HS-5 (cell line): ENCODE measurements at places on chromosomes 16 and 17.

DNA sequence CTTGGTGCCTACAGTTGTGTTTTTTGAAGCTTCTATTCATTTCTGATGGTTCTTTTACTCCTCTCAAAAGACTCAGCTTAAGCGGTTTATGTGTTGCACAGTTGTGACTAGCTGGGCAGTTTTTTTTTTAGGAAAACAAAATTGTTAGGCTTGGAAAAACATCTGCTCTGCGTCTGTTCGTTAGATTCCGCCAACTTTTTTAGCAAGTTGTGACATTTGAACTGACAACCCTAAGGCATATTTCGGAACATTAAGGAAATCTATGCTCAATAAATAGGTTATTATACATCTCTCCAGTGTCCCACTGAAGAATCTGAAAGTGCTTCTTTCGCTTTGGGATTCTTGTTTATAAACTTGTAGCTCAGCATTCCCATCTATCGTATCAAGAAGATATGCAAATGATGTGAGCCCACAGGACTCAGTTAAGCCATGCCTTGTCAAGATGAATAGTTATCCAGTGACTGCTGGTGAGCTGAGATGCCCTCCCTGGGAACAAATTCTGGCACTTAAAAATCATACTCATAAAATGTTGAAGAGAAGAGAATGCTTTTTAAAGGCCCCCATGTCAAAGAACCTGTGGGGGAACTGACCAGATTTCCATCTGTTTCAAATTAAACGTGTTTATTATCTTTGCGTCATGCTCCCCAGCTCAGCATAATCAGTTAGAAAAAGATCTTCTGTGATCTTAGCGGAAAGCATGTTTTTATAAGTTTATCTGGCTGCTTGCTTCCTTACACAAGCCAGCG is 109.0 kb upstream of the FAM20A start:
- DNase-seq, result no peak

DNA sequence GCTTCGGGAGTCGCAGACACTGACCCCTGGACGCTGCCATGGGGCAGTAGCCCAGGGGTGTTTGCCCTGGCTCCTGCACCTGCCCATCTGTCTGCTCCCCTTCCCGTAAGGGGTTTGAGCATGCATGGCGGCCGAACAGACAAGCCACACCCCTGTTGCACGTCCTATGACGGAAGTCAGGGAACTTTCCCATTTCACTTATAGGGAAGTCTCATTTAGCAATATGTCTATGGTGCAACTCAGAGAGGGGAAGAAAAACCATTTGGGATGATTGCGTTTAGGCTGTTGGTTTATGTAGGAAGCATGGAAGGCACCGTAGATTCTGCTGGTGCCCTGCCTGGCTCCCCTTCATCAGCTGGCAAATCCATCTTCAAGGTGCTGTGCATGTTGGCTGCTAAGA is 112.5 kb downstream of the HAPSTR1 start:
- DNase-seq, result no peak

DNA sequence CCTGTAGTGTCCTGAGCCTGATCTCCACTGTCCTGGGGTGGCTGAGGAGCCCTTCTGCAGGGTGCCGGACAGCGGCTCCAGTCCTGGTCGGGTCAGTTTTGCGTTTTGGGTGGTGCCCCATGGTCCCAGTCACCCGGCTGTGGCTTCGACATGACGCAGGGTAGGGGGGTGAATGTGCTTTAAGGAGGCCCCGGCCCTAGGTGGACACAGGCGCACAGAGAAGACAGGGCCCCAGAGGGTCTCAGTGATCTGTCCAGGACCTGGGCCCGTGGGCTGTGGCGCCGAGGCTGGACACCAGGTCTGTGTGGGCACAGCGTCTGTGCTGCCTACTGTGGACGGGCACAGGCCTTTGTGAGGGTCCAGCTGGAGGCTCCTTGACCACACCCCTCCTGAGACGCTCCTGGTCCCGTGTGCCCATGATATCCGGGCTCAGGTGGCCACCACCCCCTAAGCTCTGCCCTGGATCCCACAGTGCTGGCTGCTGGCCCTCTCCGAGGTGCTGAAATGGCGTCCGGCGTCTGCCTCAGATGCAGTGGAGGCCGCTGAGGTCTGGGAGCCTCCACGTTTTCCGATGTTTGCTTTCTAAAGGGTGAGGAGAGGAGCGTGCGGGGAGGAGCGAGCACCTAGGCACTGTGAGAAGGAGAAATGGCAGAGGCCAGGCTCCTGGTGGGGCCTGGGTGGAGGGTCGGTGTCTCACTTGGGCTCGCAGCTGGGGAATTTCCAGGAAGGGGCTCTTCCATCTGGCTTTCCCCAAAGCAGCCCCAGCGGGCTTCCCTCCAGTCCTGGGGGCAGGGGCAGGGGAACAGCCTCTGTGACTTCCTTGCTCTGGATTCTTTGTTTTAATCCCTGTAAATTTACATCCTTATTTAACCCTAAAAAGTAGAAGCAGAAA is 56.1 kb upstream of the ACSF3 start:
- no peak for DNase-seq

GRCh38 chr17:76558198-76559095 is 18.6 kb downstream of the PRCD start:
- DNase-seq, result no peak

DNA sequence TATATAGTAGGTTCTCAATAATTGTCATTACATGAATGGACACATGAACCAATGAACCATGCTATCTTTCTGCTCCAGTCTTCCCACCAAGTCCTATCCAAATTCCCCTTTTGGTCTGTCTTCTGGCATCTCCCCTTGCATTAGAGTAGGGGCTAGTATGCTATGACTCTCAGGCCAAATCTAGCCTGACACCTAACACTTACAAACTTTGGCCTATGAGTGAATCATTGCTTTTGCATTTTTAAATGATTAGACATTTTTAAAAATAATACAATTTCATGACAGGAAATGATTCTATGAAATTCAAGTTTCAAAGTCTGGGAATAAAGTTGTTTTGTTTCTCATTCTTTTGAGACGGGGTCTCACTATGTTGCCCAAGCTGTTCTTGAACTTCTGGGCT is 102.5 kb upstream of the MAF start:
- no peak for DNase-seq

DNA sequence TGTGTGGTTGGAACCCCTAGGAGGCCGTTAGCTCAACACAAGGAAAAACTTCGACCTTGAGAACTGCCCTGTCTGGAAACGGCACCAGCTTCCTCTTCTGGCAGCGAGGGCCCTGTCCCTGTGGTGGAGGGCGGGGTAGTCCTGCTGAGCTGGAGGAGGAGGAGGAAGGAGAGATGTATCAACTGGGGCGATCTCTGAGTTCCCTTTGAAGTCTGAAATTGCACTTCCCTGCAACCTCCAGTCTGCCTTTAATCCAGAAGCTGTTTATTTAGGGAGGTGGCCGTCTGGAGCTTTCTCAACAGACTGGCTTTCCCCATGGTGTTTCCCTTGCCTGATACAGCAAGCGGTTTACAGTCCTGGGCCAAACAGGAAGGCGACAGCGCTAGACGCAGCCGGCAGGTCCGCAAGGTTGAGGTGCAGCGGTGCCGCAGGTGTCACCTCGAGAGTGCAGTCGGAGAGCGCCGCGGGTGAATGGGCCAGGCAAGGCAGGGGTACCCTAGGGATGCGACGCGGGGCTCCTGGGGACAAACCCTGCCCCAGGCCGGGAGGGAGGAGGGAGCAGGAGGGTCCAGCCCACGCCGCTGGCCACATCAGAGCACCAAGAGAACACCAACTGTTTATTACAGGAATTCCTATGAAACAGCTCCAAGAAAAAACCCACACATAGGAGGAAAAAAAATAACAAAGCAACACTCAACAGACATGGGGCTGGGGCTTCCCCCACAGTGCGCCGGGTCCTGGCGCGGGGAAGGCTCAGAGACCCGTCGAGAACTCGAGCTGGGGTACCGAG is 11.4 kb upstream of the MRPS23 start:
- no peak for DNase-seq

DNA sequence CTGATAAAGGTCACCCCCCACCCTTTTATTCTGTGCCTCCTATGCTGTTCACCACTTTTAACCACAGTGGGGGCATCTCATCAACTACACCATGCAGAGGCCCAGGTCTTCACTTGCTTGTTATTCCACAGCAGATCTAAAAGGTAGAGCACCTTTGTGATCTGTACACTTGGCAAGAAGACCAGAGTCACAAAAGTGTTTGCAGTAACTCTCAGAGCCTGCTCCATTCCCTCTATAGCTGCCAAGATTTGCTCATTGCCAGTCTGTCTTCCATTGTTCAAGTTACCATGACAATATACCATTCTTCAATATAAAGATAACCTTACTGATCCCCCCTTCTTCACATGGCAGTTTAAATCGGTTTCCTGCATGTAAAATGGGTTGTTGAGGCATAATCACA is 180.0 kb downstream of the TOX3 start:
- no peak for DNase-seq

GRCh38 chr17:58436805-58437239 is 19.5 kb upstream of the RNF43 start:
- no peak for DNase-seq

DNA sequence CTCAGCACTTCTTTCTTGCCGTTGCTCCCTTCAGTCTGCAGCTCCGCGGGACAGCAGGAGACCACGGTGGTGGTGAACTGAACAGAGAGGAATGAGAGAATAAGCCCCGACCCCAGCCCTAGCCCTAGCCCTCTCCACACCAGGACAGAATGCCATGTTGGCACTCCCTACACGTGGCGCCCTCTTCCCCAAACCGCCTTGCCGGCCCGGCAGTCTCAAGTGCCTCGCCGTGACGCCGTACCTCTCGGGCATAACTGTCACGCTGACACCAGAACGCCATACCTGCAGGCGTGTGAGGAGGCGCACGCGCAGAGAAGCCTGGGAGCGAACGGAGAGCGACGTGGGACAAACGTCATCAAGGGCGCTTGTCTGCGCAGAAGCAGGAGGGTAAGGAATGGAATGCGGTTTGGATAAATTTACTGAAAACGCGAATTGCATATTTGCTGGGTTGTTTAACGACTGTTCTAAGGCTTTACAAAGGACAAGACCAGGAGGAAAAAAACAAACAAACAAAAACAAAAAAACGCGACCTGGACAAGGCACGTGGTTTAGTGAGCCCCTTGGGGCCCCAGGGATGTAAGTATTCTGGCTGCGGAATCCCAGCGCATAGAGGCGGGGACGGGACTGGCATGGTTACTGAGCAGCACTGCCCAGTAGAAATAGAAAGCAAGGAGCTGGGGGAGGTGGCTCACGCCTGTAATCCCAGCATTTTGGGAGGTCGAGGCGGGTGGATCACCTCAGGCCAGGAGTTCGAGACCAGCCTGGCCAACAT is at the start of gene AARSD1:
TSS of gene AARSD1 (minus strand) at position 294 of the 772 bp plus-strand sequence. CDS start at position 280, 14 bp downstream.
- peak; percentile 74 for DNase-seq

- DNase-seq, result no peak
These were observed 369.6 kb upstream of the MAF start for GRCh38 chr16:79970087-79970486.
